Thyroid gland (tissue), 4 donors: ENCODE measurements at places on chromosomes 1 and 21.

GRCh38 chr1:53763461-53763860 is 24.5 kb upstream of the GLIS1 start:
- no peak for DNase-seq

- peak; percentile 57 for DNase-seq
Measured at GRCh38 chr1:246147524-246148461, 359.3 kb downstream of the SMYD3 start.

GRCh38 chr1:183514235-183514634 is 41.9 kb downstream of the SMG7 start:
- DNase-seq, result no peak

- no peak for DNase-seq
Measured at GRCh38 chr1:32715901-32716311, 13.3 kb upstream of the SYNC start.

GRCh38 chr1:8698012-8698630 is 119.3 kb downstream of the RERE start:
- no peak for DNase-seq

DNA sequence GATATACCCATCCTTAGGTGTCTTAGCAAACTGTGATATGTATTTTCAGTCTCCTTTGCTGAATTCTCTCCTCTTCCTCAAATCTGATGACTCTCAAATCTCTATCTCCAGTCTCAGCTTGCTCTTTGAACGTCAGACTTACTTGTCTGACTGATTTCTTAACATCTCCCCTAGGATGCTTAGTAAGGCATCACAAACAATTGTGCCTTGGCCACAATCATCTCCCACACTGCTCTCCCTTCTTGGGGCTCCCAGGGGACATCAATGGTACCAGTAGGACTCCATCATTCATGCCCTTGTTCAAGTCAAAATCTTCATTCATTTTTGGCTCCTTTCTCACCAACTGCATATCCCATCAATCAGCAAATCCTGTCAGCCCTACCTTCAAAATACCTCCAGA is 42.0 kb downstream of the GNG12 start:
- no peak for DNase-seq

DNA sequence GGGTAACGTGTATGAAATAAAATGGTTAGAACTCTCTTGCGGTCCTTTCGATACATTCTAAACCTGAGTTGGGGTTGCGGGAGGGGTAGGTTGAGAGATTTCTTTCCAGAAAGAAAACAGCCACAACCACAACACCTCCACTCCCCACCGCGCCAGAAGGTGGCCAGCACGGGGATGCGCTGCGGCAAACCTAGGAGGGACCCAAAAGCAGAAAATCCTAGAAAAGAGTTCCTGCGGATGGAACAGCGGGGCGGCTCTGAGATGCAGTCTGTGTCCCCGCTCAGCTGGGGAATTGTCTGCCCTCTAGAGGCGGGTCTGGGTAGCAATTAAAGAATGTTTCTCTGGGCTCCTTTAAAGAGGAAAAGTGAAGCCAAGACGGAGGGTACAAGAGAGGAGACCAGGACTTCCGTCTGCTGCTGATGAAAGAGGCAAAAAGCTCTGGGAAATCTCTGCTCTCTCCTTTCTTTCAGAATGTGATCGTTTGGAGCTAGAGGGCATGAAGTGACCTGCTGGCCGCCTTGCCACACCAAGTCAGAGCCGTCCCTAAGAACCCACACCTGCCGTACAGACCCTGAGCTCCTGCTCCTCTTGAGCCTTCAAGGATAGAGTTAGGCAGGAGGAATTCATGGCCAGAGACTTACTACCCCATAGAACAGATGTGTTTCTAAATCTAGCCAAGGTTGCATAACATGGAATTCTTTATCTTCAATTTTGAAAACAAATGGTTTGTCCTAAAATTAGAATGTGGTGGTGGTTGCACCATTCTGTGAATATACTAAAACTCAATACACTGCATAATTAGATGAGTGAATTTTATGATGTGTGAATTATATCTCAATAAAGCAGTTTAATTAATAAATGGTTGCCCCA is 46.5 kb upstream of the COA6 start:
- DNase-seq, result peak; percentile 45

DNA sequence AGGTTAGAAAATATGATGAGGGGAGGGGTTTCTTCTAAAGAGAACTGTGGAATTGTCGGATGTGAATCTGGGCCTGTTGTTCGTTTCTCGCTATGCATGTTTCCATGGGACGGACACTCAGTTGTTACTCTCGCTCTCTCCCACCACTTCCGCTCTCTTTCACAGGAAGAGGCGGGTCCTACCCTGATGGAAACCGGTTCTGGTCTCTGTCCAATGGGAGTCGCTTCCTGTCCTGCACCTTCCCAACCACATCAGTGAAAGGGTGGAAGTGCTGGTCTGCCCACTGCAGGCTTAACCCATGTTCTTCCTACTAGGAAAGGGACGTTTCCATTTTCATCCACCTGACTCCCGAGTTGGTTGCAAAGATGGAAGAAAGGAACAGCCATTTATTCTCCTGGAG is 119.4 kb downstream of the KCNJ15 start:
- no peak for DNase-seq

- DNase-seq, result no peak
Measured at GRCh38 chr21:43034826-43035225, 40.8 kb downstream of the CBS start.

DNA sequence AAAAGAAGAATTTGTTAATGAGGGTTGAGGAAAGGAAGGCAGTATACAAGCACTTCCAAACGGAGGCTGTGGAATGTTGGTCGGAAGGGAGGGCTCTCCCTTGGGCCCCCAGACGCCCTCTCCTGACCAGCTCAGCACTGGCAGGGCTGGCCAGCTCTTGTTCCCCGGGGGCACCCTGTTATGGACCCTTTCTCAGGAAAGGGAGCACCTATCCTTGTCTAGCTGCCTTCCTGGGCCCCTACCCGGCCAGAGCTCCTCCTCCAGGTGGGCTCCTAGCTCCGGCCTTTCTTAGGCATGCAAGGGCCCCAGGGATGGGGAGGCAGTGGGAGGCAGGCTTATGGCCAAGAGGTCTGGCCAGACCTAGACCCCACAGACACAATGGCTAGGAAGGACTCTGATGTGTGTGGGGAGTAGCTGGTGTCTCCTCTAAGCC is 926 bp downstream of the BLACAT1 start:
- no peak for DNase-seq

GRCh38 chr1:117051224-117052064 is 8.7 kb upstream of the TTF2 start:
- no peak for DNase-seq

- no peak for DNase-seq
Measured at GRCh38 chr1:208189183-208189582, 55.0 kb downstream of the PLXNA2 start.

DNA sequence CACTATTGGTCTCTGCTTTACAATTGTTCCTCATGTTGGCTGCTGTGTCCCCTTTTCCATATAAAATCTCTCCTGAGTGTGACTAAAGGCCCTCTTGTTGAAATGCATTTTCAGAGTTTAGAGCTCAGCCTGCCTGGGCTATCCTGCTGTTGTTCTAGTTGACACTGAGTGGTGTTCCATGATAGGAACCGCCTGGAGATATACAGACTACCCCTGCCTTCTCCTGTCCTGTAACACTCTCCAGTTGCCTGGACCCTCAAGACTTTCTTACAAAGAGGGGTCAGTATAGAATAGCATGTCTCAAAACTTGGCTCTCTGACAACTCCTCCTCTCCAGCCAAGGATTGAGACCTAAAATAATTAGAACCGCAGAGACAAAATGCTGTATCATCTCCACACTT is 152.0 kb upstream of the POU3F1 start:
- no peak for DNase-seq

- DNase-seq, result no peak
Measured at GRCh38 chr1:203126866-203127665, 460 bp upstream of the ADORA1 start.

DNA sequence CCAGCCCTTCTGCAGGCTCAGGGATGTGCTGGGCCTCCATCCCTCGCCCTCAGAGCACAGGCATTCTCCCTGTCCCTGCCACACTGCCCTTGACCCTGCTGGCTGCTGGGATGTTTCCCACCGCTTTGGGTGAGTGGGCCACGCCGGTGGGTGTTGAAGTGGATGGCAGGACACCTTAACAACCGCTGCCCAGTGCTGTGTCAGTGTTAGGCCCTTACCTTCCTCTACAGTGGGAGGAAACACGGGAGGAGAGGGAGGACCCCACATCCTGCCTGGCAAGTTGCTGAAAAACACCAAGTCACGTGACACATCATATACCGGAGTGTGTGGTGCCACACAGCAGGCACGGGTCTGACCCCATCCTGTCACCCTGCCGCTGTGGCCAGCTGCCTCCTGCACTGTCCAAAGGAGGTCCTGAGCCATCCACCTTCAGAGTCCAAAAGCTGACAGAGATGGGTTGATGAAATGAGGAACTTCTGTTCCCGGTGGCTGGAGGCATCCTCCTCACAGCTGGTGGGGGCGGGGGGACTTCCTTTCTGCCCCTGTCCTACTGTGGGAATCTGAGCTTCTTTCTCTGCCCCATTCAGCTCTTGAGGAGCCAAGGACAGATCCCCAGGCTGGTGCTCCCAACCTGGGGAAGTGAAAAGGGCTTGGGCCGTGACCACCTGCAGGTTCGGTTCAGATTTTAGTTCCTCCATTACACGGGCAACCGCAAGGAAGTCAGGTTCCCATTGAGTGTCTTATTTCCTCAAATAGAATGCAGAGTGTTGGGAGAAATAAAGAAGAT is 3.2 kb upstream of the THEMIS2 start:
- no peak for DNase-seq

DNA sequence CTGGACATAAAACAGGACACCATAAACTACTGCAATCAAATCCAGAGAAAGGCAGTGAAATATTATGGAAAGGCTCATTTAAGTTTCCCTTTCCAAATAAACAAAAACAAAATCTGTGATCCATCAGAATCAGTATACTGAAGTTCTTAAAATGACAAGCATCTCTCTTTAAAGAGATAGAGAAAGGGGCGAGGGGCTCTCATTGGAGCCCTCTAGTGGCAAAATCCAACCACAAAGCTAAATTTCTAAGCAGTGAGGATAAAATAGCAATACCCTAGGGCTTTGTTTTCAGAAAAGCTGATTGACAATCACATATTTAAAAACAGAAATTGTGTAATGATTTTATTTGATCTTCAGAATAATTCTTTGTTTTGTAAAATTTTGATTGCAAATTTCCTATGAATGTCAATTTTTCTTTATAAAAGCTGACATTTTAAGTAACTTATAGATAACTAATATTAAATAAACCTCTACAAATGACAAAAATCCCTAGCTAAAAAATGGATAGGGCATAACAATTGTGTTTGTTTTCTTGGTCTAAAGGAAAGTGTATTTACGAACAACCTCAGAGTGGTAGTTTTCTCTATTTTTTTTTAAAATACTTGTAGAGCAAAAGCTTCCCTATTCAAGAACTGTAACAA is 138.2 kb downstream of the COL24A1 start:
- peak; percentile 7 for DNase-seq

GRCh38 chr1:9422321-9422720 is 116.9 kb upstream of the SLC25A33 start:
- no peak for DNase-seq

- no peak for DNase-seq
Measured at GRCh38 chr1:199020904-199021303, 382.1 kb downstream of the PTPRC start.

GRCh38 chr1:116807394-116808199 is 53.4 kb downstream of the CD2 start:
- no peak for DNase-seq

DNA sequence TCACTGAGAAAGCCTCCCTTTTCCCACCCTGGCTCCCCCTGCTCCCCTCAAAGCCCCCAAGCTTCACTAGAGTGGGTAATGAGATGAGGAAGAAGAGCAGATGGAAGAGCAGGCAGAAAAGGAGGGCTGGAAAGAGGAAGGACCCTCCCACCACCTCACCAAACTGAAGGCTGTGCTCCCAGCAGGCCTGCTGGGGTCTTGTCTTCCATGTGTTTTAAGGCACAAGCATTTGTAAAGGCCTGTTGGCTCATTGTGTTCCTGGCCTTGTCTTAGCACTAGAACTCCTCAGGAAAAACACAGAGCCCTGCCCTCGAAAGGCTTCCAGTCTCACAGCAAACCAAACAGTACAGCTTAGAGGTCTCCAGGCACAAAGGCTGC is 51.5 kb downstream of the TOMM20 start:
- DNase-seq, result no peak

GRCh38 chr1:20486457-20487235 is 636 bp upstream of the CAMK2N1 start:
- peak; percentile 87 for DNase-seq

DNA sequence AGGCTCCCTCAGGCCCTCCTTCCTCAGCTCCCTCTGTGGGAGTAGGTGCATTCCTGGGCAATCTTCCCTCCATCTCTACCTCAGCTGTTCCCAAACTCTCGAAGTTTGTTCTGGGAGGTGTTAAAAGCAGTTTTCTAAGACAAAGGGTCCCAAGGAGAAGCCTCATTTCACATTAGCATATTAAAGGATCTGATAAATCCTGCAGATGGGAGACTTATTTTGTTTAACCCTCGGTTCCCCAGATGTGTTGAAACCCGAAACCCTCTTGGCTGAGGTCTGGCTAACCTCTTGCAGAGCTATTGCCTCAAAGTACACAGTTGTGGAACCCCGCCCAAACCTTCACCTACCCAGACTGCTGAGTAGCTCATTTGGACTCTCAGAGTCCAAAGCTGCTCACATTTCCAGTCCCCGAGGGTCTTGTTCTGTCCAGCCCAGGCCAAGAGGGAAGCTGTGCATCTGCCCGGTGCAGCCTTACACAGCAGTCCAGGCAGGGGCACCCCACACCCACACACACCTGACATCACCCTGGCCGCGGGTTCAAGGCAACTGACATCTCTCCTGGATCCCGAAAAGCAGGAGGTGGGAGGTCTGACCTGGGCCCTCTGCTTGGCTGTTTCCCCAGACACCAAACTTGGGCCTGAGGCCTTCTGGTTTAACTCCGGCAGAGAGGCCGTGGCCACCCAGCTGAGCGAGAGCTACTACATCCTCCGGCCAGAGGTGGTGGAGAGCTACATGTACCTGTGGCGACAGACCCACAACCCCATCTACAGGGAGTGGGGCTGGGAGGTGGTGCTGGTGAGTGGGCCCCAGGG is 19.5 kb upstream of the SELENON start:
- DNase-seq, result no peak

DNA sequence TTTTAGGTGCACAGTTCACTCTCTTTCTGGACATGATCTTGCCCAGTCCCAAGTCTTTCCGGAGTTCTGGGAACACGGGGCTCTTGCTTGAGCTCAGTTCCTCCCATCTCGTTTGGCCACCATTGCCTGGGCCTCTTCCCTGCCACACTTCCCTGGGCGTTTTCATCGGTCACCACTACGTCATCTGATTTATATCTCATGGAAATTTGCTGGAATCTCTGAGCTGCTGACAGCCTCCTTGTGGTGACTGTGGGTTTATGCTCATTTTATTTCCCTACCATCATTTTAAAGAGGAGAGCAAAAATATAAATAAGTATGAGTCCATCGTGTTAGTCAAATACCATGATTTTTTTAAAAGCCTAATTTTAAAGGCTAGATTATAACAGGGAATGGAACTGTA is 449.1 kb upstream of the KAZN start:
- DNase-seq, result no peak

- DNase-seq, result no peak
Measured at GRCh38 chr1:222373216-222373615, 174.7 kb downstream of the HHIPL2 start.

GRCh38 chr1:56535362-56535761 is 44.0 kb downstream of the PLPP3 start:
- no peak for DNase-seq

- DNase-seq, result no peak
Measured at GRCh38 chr1:8851060-8851459, 27.4 kb downstream of the ENO1 start.
